Hematopoietic multipotent progenitor cell treated with erythropoietin and hydrocortisone succinate and interleukin-3 and kit ligand, for 6 days (in vitro differentiated cells): ENCODE measurements at places on chromosomes 12 and 14.

- peak; percentile 83 for DNase-seq
These were observed 15.7 kb downstream of the FAR2 start for GRCh38 chr12:29164477-29165393.

GRCh38 chr14:89067293-89067972, 243.0 kb downstream of the TTC8 start:
- peak; percentile 39 for DNase-seq

DNA sequence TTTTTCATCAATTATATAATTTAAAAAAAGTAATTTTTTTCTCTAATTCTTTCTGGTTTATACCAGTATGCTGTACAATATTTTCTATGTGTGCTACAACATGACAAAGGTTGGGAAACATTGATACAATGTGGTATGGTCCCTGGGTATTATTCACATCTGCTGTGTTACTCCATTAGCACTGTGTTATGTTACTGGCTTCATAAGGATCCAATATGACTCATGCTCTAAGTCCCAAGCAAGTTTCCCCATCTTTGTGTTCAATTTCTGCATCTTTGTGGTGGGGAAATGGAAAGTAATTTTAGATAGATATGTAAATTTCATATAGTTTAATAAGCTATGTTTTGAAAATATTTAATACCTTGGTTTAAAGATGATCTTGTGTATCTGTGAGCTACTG, 35.8 kb downstream of the FBXO33 start:
- DNase-seq: no peak

GRCh38 chr14:106831322-106831720, 1304.9 kb downstream of the TMEM121 start:
- peak; percentile 54 for DNase-seq

GRCh38 chr12:89080793-89081465, 271.4 kb downstream of the DUSP6 start:
- no peak for DNase-seq

DNA sequence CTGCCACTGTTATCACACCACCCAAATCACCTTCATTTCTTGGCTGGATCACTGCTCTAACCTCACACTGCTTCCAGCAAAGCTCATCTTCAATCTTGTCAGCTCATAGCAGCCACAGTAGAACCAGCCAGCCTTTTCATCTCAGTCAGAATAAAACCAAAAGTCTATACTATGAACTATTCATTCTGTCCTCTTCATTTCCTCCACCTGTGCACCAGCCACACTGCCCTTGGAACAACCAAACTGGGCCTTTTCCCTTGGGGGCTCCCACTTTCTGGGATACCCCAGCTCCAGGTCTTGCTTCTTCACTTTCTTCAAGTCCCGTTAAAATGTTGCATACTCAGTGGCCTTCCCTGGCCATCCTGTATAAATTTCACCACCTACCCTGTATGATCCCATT, 234.4 kb upstream of the DAAM1 start:
- no peak for DNase-seq

GRCh38 chr12:85865890-85866289, 8.2 kb upstream of the NTS start:
- DNase-seq: no peak

DNA sequence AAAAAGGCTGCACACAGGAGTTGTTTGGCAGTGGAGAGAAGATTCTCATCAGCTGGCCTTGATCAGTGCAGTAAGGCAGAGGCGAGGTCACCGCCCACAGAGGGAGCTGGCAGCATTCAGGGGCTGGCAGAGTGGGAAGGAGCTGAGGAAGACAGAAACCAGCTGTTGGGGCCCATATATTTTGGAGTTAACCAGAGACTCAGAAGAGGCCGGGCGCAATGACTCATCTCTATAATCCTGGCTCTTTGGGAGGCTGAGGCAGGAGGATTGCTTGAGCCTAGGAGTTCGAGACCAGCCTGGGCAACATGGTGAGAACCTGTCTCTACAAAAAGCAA, 17.7 kb downstream of the SMCO2 start:
- peak; percentile 47 for DNase-seq

- peak; percentile 78 for DNase-seq
These were observed 60.6 kb downstream of the PTPRB start for GRCh38 chr12:70576341-70577282.

GRCh38 chr12:75212072-75212471, 2.4 kb upstream of the KCNC2 start:
- DNase-seq: no peak

DNA sequence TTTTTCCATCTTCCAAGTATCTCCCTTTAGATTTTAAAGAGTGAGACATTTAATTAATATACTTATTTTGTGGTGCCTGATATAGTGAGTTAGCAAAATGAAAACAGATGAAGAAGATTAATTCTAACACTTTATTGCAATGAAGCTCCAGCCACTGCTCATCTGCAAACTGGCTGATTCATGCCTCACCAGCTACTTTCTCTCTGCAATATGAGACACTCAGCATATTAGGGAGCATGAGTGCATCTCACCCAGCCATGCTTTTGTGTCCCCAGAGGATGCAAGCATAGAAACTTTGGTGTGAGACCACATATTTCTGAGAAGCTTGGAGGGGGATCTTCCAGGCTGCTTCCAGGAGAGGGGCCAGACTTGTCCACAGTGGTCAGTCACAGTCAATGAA, 148.6 kb downstream of the BMP4 start:
- no peak for DNase-seq

DNA sequence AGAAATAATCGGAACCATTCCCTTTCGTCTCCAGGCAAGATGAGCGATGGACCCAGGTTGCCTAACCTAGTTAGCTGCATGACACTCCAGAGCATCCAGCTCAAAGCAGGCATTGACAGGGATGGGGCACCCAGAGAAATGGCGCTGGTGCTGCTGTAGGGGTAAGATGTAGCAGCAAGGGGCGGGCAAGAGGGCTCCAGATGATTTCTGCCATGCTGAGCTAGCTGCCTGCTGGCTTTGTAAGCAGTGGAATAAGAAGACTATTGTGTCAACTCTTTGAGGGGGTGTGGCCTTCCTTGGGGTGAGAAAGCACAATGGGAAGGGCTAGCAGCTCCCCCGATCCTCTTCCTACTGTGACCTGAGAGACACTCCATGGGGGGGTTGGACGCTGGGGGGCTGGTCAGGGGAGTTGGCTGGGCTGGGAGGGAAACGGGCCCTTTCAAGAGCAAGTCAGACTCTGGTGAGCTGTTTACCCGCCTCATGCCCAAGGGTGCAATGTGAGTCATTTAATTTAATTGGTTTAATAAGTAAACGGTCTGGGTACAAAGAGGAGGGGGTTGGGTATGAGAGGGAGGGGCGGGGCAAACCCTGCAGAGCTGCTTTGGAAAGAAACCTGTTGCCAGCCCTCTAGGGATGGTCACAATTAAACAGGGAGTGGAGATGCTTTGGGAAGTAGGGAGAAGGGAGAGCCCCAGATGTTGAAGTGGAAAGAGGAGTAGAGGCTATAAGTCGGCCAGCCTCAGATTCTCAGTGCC, 50.5 kb downstream of the B4GALNT3 start:
- DNase-seq: no peak

DNA sequence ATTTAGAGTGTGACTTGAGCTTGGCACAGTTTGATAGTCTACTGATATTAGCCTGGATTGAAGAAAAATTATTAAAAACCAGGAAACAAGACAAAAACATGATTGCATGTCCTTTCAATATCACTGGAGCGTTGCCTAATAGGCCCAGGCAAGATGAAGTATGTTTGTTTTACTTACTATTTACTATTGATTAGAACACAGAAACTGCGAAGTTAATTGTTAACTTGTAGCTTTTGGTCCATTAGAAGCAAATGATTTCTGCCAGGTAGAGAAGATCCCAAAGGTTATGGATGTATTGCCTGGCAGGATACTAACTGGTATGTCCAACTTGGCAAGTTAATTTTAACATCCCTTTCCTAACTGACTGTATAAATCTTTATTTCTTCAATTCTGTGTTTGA, 268.9 kb downstream of the ETNK1 start:
- DNase-seq: no peak

DNA sequence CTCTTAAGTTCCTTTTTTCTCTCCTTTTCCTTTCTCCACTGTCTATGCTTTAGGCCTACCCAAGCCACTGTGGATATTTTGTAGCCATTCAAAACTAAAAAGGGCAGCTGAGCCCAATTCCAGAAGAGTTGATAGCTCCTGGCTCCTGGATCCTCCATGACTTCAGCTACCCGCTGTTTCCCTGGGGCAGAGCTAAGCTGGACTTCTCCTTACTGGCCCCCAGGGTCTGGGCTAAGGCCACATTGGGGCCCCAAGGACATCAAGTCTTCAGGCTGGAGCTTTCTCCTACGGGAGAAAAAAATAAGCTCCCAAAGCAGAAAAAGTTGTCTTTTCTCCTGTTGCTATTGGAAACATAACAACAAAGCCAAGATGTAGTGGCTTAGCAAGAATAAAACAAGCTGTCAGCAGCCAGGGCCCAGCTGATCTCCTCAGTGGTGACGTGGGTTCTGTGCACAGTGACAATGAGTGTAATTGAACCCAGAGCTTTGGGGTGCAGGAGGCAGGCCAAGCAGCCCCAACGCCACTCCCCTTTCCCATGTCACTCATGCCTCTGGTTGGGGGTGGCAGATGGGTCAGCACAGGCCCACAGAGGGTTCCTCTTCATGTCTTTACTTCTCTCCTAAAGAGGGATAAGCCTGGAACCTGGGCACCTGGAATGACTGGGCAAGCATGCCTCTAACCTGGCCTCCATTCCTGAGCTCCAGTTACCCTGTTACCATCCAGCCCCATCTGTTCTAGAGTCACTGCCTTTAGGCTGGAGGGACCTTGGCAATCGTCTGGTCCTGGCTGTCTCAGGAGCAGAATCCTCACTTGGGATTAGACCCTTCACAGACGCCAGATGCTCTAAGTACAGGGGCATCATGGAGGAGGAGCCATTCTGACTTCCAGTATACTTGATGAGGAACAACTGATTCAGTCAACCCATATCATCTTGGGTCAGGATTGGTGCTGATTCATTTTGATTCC, 171.2 kb downstream of the ZFP36L1 start:
- DNase-seq: no peak

DNA sequence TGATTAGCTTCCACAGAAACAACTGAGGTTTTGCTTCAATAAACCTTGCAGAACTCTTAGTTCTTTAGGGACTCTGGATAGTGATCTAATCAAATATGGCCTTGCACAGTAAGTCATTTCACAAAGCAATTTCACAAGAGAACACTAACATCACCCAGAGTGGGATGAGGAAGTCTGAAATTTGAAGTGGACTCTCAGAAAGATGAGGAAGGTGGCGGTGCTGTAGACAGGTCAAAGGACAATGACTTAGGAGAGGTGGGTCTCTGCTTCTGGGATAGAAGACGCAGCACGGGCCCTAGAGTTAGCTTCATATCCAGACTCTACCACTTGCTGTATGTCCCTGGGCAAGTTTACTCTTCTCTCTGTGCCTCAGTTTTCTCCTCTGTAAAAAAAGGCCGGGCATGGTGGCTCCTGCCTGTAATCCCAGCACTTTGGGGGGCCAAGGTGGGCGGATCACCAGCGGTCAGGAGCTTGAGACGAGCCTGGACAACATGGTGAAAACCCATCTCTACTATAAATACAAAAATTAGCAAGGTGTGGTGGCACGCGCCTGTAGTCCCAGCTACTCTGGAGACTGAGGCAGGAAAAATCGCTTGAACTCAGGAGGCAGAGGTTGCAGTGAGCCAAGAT, 18.9 kb downstream of the FOS start:
- DNase-seq: peak; percentile 71

- peak; percentile 52 for DNase-seq
These were observed 74.7 kb downstream of the NOC4L start for GRCh38 chr12:132218915-132219314.

DNA sequence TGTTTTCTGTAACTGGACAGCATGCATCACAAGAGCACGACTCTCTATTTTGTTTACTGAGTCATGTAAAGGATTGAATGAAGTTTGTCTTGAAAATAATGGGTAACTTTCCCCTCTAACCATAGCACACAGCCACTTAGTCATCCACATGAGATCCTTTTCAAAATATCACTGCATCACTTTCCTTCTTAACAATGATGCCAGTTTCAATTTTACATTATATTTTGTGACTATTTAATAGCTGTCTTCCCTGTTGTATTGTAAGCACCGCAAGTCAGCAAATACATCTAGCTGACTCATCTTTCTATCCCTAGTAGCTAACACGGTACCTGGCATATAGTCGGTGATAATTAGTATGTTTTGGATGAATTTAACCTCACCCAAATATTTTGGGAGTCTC, 83.3 kb upstream of the PPM1H start:
- DNase-seq: no peak
